ENCODE measurements at places on chromosomes 12 and 14.

GRCh38 chr14:87483271-87484260 is 509.4 kb downstream of the GALC start:
- peak; percentile 24 for DNase-seq

- no peak for DNase-seq
Observed at GRCh38 chr12:116661341-116661740, 76.5 kb downstream of the SPRING1 start.

DNA sequence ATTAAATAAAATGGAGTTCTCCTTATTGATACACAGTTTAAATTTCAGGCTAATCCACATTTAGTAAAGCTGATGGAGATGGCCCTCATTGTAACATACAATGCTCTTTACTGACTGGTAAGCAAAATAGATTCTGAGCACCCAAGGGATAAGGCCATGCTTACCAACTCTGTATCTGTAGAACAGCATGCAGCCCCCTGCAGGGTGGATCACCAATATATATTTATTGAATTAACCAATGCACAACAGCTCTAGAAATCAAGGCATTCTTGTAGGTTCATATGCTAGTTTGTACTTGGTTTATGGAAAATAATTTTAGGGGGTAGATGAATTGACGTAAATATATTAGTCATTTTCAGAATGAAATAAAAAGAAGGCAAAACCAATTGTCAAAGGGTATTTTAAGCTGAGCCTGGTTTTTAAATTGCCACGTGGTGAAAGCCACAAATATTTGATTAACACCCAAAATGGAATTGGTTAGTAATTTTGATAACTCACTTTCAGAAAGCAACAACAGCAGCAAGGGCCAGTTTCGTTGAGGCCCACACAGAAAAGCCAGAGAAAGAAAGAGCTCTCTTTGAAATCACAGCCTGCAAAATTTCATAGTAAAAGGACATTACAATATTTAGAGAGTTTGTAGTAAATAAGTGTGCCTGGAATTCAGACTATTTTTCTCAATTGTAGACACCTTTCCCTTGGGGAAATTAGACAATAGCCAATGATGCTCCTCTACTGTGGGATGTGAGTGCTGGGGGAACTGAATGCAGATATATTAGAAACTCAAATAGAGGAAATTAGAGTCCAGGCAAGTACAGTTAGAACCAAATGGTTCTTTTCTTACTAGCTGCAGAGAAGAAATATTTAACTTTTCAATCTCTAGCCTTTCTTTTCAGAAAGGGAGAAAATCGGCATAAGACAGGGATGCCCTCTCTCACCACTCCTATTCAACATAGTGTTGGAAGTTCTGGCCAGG is 216.2 kb upstream of the ABCD2 start:
- DNase-seq: no peak

DNA sequence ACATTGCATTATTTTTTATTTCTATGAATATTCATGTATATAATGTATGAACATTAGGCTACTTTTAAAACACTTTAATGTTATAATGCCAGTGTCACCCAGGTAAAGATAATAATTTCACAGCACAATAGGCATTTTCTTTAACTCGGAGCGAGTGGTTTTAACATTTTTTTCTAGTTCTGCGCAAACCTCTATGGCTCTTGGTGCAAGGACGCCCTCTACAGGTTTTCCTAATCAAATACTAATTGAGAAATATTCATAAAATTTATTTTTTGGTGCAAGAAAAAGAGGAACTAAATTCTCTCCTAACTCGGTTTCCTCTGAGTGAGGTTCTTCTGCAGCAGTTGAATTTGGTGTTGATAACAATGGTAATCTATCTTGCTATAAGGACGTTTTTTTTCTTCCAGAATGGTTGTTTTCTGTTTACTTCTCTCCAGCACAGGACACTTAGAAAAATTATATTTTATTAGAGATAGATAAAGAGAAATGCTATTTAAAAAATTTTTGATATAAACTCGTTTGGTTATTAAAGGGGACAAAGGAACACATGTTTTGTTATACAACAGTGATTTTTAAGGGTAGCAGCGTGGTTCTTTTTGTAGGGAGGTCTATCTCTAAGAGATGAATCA is 2.4 kb upstream of the WIF1 start:
- DNase-seq: no peak

- DNase-seq: no peak
Observed at GRCh38 chr12:32486158-32486557, 86.8 kb downstream of the FGD4 start.

DNA sequence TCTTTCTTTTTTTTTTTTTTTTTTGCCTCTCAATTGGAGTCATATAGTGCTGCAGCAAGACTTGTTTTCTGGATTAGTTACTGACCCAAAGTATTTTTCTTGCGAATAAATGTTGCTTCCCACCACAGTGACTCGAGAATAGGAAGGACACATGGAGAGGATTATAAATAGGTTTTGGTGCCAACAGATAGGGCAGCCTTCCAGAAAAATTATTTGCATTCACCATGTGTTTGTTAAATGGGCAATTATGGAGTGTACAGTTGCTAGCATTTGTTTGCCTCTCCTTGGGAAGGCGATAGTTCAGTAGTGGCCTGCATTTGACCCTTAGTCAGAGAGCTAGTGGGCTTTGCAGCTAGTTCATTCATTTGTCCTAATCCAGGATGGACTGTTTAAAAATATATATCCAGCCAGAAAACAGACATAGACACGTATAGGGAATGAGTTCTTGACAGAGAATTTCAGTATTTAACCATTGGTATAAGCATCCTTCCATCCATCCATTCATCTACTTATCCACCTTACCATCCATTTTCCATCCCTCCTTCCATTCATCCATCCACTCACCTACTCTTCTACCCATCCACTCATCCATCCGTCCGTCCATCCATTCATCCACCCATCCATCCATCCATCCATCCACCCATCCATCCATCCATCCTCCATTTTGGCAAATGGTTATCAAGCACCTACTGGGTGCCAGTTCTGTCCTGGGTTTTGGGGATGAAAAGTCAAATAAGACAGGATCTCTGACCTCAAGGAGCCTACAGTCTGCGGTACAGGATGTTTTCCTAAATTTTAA is 67.5 kb downstream of the CHST11 start:
- DNase-seq: no peak

DNA sequence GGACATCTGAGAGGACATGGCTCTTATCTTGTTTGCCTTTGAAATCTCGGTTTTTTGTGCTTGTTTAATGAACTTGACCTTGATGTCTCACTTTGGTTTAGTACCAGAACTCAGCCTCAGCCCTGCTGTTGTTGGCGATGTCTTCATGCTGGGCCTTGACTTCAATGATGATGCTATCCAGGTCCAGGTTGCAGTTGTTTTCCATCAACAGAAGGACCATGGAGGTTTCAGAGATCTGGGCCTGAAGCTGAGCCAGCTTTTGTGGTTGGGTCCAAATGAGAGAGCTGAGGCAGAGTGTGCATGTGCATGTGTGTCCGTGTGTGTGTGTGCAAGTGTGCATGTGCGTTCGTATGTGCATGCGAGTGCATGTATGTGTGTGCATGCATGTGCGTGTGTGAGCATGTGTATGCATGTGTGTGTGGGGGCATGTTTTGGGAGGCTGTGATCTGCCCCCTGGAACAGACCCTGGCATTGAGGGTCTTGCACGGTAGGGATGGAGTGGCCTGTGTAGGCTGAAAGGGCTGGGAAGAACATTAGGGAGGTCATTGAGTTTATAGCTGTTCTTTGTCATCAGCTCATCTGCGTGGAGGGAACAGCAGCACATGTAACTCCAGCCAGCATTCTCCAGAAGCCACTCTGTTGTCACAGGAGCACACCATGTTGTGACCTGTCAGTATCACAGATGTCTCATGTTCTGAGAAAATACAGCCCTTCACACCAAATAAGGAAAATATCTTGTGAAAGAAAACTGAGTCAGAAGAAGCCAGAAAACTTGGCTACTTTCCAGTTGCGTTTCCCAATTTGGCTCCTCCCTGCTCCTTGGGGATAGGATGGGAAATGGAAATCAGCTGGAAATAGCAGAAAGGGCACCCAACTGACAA is 10.0 kb upstream of the KRT82 start:
- peak; percentile 30 for DNase-seq

GRCh38 chr12:32444895-32445294 is 45.5 kb downstream of the FGD4 start:
- peak; percentile 90 for DNase-seq

DNA sequence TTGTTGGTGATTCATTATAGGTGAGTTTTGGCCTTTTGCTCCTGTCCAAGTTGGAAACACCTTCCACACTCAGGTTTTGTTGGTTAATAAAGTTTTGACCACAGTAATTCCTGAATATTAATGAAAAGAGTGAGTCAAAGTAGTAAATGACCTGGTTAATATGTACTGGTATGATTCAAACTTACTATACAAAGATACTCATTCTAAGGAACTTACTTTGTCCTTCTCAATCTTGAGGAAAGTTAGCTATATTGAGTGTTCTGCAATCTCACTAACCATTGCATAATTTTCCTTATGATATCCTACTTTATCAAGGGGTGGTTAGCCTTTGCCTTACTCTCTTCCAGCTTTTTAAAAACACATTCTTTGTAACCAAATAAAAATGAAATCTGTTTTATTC is 20.9 kb upstream of the HECTD1 start:
- no peak for DNase-seq

DNA sequence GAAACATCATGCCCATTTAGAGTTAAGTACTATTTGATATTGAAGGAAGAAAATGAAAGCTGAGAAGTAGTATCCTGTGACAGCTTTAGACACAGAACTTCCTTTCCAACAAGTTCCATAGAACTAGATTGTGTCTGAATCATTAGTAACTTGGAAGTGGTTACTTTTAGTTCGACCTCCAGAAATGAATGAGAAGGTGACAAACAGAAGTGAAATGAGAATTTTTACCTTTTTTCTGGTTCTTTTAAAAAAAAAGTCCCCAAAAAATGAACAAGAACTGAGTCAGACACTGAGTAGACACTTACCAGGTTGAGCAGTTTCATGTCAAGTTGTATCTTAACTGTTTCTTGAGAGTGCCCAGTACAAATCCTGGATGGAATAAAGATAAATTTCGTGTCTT is 3.0 kb downstream of the ATP6V0A2 start:
- no peak for DNase-seq

GRCh38 chr12:11650286-11651281 is 1.1 kb downstream of the ETV6 start:
- DNase-seq: no peak

DNA sequence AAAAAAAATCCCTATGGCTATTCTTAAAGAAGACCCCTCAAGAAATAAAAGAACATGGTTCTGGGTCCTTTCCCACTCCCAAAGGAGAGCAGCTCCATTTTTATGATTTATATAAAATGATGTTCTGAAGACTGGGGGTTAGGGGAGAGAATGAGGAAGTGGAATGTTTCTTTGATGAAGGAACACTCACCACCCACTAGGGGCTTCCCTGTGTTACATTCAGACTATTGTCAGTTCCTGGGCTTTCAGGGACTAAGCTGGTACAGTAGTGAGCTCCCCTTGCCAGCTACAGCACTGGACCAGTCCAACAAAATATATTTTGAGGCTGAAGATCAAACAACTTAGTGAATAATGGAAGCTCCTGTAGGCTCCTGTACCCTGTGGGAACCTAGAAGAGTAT is 98.9 kb downstream of the HMGA2 start:
- no peak for DNase-seq

- no peak for DNase-seq
Observed at GRCh38 chr14:55481769-55482168, 41.4 kb upstream of the TBPL2 start.

DNA sequence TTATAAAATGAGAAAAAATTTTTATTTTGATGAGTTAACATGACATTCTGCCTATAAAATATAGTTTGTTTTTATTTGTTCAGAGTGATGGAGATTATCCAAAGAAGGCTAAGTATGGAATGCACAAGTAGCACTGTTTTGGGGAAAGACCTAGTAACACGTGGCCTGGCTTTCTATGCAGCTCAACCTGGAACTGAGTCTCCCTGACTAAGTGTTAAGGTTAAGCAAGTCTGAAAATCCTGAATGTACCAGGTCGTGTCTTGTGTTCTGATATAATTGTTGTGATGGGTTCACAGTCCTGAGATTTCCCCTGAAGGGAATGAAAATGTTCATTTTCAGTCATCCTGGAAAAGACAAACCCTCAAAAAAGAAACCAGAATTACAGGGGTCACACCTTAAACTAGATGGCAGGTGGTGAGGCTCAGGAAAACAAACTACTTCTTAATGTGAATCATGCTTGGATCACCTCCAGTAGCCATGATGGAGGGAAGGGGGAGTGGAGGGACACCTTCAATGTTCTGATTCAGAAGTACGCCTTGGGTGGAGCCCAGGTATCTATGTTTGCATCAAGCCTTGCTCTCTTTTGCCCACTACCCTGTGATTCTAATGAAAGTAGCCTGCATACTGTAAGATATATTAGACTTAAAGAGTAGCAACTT is 236.8 kb downstream of the ALX1 start:
- no peak for DNase-seq

- no peak for DNase-seq
Observed at GRCh38 chr14:89058697-89059096, 234.2 kb downstream of the TTC8 start.

DNA sequence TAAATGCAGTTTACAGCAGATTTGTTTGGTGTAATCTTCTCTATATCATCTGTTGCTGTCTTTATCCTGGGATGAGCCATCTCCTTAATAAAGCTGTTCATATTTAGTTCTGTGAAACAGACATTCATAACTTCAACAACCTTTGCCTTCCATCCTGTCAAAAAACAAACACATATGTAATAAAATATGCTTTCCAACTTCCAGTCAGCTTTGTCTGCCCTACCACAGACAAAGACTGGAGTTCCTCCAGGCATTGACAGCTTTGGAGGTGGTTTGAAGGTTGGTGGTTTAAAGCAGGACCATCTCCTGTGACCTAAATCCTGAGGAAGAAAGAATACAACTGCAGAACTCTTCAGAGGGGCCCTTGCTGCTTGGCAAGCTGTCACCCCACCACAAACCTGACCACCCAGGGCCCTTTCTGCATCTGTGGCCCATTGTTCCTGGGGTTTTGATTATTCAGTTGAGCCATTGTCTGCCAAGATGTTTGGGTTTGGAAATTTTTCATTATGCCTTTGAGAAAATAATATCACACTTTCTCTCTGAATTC is 28.2 kb upstream of the PTGR2 start:
- DNase-seq: no peak

DNA sequence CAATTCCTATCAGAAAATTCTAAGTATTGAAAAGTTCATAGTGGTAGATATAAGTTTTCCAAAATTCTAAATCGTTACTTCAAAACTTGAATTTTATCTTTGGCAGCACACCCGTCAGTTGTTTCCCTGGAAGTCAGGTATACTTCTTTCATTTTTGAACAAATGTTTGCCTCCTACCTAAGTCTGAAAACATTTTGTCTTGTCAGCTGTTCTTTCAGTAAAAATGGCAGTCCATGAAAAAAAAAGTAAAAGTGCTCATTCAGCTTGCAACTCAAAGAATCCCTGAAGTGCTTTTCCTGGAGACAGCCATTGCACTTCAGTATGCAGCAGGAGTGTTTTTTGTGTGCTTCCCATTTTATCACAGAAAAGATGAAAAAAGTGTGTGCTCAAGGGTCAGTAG is 130.1 kb upstream of the NEDD1 start:
- DNase-seq: no peak

DNA sequence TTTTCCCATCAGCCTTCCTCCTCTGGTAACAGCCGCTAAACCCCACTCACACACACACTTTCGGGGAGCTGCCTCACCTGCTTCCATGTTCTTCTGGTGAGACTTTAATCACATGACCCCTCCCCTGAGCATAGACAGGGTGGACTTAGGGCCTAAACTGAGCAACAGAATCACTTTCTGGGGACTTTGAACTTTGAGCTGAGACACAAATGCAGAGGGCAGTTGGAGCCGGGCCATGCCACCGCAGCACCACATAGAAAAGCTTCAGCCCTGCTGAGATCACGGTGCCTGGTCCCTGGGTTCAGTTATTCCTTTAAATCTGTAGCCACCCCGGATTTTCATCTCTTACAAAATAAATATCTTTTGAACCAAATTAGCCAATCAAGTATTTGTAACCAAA is 18.4 kb upstream of the MAP3K9 start:
- DNase-seq: no peak
